ENCODE measurements at places on chromosomes 4 and X. TPM values are rescaled to one million over a fixed set of nuclear protein-coding genes. Genes with fewer than 3 reads are reported as not detected.

DNA sequence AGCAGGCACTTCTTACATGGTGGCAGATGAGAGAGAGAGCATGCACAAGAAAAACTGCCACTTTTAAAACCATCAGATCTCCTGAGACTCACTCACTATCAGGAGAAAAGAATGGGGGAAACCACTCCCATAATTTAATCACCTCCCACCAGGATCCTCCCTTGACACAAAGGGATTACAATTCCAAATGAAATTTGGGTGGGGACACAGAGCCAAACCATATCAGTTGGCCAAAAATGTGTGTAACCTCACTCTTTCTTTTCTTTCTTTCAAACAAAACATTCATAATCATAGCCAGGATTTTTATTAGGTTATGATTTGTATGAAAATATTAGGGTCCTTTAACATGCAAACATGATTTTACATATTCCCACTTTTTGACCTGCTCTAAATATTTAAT, 222.1 kb downstream of the PCDH18 start:
- H3K27me3 ChIP-seq = no peaks in the 10 kb centered on the region
- no peaks in the 10 kb centered on the region for H3K36me3 ChIP-seq
- no peak for DNase-seq
- no peaks in the 10 kb centered on the region for H3K4me1 ChIP-seq
- H3K27ac ChIP-seq = no peak overlapping the region

DOK7 gene
- not detected for total RNA-seq

- H3K4me1 ChIP-seq = no peaks in the 10 kb centered on the region
- no peak overlapping the region for H3K27ac ChIP-seq
- no peaks in the 10 kb centered on the region for H3K36me3 ChIP-seq
- peak overlapping the region; percentile 3 for H3K4me3 ChIP-seq
Measured at GRCh38 chr4:85778632-85779131, 303.7 kb downstream of the ARHGAP24 start.

SLC7A11 gene
- total RNA-seq = 0.60 TPM

DAPP1 gene
- 50.4 TPM for total RNA-seq

Data from T-helper 17 cell (primary cell).